ENCODE measurements at places on chromosomes 11 and 22.

DNA sequence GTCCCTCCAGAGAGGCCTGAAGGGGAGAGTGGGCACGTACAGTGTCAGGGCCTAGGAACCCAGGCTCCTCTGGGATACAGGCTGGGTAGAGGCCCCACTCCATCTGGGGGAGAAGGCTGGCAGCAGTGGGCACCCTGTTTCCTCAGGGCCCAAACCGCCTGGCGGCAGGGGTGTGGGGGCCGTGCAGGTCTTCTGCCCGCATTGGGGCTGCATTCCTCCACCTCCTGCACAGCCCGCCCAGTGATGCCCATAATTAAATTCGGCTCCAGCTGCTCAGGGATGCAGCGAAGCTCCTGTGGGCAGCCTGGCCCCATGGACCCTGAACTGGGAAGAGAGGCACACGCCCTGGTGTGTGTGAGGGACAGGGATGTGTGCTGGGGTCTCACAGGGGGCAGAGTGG, 35.4 kb downstream of the KCNQ1OT1 start:
- no peak for DNase-seq

DNA sequence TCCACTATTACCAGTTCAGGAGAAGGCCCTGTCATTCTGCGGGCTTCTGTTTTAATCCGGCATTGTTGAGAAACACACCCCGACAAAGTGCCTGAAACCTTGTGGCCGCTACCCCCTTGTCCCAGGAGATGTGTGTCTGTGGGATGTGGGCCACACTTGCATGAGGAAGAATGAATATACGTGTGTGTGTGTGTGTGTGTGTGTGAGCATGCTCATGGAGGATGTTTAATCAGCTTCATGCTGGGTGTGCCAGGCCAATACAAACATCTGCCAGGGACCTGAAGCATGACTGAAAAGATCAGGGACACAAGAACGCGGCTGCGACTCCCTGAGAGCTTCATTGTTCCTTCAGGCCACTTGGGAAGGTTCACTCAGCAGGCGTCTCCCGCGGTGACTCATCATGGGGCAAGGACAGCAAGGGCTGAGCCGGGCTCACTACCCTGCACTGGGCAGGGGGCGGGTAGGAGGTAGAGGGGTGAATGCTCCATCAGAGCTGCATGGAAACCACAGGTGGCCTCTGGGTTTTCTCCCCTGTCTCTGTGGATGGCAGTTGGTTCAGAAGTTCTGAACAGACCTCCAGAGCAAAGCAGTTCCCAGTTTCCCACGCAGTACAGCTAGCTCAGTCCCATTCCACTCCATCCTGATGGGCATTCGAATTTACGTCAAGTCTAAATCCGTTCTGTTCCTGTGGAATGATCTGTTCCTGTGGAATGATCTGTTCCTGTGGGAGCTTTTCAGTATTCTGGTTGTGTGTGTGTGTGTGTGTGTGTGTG, 7.0 kb upstream of the MALAT1 start:
- peak; percentile 93 for DNase-seq

DNA sequence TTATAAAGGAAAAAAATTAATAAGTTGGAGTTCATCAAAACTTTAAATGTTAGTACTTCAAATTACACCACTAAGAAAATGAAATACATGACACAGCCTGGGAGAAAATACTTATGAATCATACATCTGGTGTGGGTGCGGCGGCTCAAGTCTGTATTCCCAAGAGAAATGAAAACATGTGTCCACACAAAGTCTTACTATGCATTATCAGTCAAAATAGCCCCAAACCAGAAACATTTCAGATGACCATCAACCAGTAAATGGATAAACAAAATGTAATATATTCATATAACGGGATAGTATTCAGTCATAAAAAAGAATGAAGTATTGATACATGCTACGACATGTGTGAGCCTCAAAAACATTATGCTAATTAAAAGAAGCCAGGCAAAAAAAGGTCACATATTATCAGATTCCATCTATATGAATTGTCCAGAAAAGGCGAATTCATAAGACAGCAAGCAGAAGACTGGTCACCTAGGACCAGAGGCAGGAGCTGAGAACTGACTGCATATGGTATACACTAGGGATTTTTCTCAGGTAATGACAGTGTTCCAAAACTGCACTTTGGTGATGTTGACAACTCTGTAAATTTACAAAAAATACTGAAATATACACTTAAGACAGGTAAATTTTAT, 5.3 kb upstream of the AKIP1 start:
- DNase-seq: no peak

DNA sequence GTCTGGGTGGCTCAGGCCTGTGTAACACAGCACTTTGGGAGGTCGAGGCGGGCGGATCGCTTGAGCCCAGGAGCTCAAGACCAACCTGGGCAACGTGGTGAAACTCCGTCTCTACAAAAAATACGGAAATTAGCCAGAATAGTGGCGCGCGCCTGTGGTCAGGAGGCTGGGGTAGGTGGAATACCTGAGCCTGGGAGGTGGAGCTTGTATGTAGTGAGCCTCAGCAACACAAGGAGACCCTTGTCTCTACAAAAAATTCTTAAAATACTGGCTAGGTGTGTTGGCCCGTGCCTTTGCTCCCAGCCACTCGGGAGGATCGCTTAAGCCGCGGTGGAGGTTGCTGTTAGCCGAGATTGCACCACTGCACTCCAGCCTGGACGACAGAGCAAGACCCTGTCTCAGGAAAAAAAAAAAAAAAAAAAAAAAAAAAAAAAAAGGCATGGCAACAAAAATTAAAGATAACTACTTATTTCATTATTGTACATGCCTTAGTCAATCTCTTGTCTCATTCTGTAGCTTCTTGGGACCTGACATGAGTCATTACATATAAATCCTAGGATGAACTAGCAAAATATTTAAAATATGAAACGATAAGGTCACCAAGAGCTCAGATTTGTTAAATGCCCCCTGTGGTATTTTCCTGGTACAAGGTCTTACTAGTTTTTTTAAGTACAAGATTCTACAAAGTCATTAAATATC, 1.1 kb downstream of the TAF1D start:
- DNase-seq: no peak

GRCh38 chr11:40119661-40120060, 1339.8 kb downstream of the LRRC4C start:
- DNase-seq: no peak

DNA sequence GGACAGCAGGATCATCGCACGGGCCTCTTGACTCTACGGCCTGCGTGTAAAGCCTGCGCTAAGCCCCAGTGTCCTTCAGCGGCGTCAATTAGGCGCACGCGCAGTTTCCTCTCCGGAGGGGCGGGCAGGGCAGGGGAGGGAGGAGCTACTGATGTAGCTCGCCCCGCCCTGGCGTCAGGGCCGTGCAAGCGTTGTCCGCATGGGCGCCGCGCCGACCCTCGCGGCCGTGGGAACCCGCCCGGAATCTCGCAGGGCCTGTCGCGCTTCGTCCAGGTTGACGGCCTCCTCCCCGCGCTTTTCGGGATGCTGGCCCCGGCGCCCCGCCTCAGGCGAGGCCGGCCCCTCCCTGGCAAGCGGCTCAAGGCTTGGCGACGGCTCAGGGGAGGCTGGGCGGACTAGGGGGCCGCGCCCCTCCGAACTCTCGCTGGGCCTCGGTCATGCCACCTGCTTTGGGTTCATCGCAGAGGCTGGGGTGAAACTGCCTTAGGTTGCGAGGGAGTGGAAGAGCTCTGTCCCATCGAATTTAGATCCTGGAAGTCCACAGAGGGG, 61.1 kb downstream of the ST3GAL4 start:
- no peak for DNase-seq

DNA sequence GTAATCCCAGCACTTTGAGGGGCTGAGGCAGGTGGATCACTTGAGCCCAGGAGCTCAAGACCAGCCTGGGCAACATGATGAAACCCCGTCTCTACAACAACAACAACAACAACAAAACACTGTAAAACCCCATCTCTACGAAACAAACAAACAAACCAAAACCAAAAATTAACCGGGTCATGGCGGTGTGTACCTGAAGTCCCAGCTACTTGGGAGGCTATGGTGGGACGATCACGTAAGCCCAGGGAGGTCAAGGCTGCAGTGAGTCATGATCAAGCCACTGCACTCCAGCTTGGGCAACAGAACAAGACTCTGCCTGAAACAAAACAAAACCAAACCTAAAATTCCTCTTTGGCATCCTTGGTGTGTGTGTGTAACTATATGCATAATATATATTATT, 7.0 kb upstream of the POLA2 start:
- DNase-seq: no peak

DNA sequence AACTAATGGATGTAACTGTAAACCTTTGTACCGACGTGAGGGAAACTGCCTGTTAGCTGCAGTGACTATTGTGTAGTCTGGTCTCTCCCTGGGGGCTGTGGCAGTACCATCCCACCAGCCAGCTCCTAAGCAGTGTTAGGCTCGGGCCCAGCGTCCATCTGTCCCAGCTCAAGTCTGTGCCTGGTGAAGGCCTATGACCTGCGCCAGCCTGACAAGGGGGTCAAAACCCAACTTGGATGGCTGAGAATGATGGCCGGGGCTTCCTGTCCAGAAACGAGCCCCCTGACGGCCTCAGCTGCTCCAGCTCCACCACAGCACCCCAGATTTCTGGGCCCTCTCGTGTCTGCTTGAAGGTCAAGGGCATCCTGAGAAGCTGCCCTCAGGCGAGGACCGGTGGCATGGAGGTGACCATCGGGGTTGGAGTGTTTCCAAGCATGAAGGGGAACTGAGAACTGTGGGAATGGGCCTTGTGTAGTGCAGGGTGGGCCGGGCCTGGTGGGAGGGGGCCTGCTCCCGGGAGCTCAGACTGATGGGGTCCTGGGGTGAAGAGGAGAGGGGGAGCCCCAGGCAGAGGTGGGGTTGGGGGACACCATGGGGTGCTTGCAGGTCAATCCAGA, 14.3 kb upstream of the SPI1 start:
- DNase-seq: no peak

DNA sequence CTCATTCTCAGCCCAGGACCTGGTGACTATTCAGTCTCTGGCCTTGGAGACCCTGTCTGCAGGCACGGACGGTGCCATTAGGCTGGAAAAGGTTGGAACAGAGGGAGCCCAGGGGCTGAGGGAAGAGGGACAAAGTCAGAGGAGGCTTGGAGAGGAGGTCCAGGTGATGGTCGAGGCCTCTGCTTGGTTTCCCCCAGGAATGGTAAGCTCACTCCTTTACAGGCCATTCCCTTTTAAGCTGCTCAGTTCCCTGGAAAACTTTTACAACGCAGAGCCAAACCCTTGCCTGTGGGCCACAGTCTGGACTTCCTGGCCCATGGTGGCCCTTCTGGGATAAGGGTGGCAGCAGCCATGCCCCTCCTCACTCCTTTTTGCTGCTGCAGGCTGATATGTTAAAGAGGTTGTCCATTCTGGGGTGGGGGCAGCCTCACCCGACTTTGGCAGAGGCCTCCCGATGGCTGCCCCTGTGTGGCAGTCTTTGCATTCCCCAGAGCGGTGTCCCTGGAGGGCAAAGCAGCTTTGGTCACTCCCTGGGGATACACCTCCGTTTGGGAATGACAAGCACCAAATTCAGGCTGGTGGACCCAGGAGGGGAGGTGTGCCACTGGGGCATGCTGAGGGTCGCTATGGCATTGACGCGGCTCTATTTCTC, 34.0 kb upstream of the RFPL3 start:
- no peak for DNase-seq

DNA sequence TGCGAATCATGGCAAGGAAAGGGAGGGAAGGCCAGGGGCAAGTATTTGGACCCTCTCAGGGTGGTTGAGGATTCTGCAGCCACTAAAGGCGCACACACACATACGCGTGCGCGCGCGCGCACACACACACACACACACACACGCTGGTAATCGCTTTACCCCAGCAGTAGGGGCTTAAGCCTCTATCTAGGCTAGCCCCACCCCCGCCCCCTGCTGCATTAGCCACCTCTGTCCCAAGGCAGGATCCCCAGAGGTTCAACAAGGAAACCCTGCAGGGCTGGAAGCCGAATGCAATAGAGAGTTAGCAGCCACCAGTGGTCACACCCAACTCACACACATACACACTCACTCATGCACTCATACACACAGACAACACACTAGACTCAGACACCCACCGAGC, 28.6 kb upstream of the ELFN2 start:
- DNase-seq: no peak

GRCh38 chr11:57530215-57530595, 349 bp downstream of the TIMM10 start:
- no peak for DNase-seq

- DNase-seq: no peak
Measured at GRCh38 chr11:120224972-120225909, 14.4 kb downstream of the OAF start.

DNA sequence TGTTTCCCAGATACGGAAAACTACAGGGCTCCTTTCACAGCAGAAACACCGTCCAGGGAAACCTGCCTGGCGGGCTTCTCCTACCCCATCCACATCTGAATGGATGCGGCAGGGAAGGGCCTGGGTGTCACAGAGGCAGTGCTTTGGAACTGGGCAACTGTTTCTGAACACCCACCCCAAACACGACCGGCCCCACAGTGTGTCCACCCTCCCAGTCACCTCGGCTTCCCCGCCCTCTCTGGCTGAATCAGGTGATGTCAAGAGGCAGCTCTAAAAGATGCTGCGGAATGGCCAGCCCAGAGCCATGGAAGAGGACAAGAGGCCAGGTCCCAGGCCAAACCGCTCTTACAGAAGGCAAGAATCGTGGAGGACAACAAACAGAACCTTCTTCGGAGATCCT, 22.0 kb downstream of the IFT27 start:
- DNase-seq: no peak

GRCh38 chr11:73114110-73114834, 27.8 kb downstream of the FCHSD2 start:
- DNase-seq: no peak

DNA sequence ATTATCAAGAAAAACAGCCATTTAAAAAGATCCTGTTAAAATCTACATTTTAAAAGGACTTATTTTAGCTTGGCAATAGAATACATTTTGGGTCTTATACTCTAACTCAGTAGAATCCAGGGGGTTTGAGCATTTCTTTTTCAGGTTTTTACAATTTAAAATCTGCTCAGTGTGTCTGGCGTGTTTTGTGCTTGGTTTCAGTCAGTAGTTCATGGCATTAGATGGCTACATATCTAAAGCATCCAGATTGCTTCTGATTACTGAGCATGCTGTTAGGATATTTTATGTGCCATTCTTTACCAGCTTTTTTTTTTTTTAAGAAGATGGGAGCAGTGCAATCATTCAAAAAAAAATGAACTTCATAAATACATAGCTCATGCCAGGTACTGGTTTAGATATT, 566.1 kb upstream of the LARGE1 start:
- DNase-seq: no peak

DNA sequence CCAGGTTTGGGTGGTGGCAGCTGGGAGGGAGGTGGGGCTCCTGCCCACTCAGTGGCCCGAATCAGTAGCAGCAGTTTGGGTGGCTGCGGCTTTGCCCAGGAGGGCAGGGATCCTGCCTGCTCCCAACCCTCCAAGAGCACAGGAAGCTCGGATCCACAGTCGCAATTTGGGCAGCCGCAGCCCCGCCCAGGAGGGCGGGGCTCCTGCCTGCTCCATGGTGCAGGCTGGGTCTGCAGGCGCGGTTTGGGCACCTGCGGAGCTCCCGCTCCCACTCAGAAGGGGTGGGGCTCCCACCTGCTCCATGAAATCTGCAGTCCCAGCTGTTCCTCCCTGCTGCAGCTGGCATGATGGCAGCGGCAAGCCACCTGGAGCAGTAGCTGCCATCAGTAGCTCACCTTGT, 38.1 kb upstream of the CALCB start:
- no peak for DNase-seq

Data from HCT116 (cell line).